ENCODE measurements at places on chromosomes 2 and 18. TPM values are rescaled to one million over a fixed set of nuclear protein-coding genes. Genes with fewer than 3 reads are reported as not detected.

DNA sequence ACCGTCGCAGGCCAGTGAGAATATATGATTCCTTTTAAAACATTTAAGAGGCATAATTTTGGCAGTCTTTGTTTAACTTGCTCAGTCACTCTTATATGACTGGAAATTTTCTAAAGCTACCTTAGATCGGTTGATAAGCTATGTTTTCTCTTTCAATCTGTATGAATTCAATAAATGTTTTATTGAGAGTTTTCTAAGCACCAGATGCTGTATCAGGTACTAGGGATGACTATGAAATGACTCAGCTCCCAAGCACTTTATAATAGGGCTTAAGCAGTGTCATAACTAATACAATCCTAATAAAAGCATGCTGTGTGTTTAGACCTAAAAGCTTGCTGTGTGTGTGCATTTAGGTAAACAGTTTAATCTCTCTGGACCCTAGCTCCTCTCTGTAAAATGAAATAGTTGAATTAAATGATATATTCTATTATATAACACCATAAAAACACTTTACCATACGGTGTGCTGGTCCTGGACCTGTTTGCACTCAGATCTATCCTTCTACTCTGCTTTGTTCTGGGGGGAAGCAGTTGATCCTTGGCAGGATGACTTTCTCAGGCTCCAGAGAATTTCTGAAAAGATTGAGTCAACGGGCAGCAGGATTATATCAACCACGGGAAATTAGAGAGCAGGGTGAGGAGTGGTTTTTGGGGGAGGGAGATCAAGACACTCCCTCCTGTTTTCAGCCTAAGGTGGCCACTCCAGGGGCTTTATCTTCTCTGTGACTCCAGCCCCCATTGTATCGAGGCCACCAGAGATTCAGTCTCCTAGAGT is 26.1 kb upstream of the SLC38A11 start:
- H3K4me3 ChIP-seq, result no peak overlapping the region
- no peaks in the 10 kb centered on the region for H3K27me3 ChIP-seq
- H3K4me1 ChIP-seq, result no peaks in the 10 kb centered on the region
- H3K36me3 ChIP-seq, result no peaks in the 10 kb centered on the region
- DNase-seq, result no peak

PDE1A gene
- polyA plus RNA-seq, result 6.3 TPM

DNA sequence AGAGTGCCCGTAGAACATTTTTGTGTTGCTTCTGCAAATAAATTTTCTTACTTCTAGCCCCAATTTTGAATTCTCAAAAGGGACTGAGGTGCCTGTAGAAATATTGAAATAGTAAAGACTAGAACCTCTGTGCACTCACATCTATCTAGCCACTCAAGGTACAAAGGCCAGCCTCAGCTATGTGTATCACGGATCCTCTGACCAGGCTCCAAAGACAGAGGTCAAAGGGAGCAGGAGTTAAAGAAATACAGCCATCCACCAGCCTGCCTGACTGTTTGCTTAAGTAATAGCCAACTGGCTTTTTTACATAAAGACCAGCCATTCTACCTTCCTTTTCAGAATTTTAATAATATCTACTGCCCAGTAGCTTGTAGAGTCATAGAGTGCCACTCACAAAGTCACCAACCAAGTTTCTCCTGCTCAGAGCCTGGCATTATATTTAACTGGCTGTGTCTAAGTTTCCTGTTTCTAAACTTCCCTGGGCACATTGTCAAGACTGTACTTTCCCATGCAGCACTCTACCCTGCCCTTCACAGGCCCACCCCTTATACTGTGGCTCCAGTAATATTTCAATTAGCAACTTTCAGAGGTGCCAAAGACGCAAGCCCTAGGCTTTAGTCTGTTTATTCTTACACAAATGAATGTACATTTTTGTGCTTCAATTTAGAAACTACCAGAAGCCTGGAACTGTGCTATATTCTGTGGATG is 338.3 kb upstream of the NT5C1B start:
- H3K36me3 ChIP-seq, result no peaks in the 10 kb centered on the region
- H3K4me1 ChIP-seq, result no peaks in the 10 kb centered on the region
- no peak overlapping the region for H3K27ac ChIP-seq

GRCh38 chr2:168139852-168140251 is 107.5 kb downstream of the STK39 start:
- no peak for DNase-seq
- no peaks in the 10 kb centered on the region for H3K36me3 ChIP-seq
- no peaks in the 10 kb centered on the region for H3K27me3 ChIP-seq

- no peaks in the 10 kb centered on the region for H3K4me1 ChIP-seq
- H3K27me3 ChIP-seq, result no peaks in the 10 kb centered on the region
- no peak overlapping the region for H3K4me3 ChIP-seq
- no peak for DNase-seq
- H3K27ac ChIP-seq, result no peak overlapping the region
Measured at GRCh38 chr18:70005580-70005979, 57.9 kb upstream of the CD226 start.

GKN2 gene
- not detected for polyA plus RNA-seq

DNA sequence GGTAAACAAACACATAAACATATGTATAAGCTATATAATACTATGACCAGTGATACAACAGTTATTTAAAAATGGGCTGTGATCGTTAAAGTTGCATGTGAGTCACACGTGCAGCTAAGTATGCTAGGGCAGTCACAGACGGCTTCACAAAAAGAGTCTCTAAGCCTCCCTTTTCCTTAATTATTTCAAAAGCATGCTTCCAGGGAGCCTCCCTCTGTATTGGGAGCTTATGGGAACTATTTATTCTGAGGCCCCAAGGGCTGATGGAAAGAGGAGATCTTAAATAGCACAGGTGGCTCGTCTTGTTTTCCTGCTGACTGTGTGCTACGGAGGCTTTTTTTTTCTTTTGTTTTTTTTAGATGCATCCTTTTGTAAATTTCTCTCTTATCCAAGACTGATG is 94.3 kb downstream of the ADCYAP1 start:
- no peaks in the 10 kb centered on the region for H3K36me3 ChIP-seq
- peaks cover 4% of the 10 kb centered on the region for H3K4me1 ChIP-seq
- H3K27me3 ChIP-seq, result no peaks in the 10 kb centered on the region
- no peak overlapping the region for H3K27ac ChIP-seq
- H3K4me3 ChIP-seq, result no peak overlapping the region
- DNase-seq, result no peak

ANKRD30B gene
- 0.64 TPM for polyA plus RNA-seq

DNA sequence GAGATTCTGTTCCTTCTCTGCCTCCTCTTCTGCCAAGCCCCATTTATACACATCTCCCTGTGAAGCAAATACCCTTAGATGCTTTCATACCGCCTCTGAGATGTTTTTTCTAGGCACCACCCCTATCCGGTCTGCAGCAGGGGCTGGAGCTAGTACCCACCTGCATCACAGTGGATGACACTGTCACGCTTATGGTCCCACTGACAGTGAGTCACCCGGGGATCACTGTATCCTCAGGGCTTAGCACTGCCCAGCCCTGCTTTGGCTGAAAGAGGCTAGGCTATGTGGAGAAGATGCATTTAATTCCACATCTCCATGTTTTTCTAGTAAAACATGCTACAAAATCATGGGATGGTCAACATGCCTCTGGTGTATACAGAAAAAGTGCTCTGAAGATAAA is 9.9 kb downstream of the FABP1 start:
- DNase-seq, result no peak
- H3K36me3 ChIP-seq, result no peaks in the 10 kb centered on the region
- no peak overlapping the region for H3K27ac ChIP-seq
- no peaks in the 10 kb centered on the region for H3K4me1 ChIP-seq
- no peaks in the 10 kb centered on the region for H3K27me3 ChIP-seq
- no peak overlapping the region for H3K4me3 ChIP-seq

GRCh38 chr2:133389569-133389968 is 178.7 kb downstream of the NCKAP5 start:
- no peaks in the 10 kb centered on the region for H3K27me3 ChIP-seq
- H3K36me3 ChIP-seq, result no peaks in the 10 kb centered on the region
- H3K4me1 ChIP-seq, result no peaks in the 10 kb centered on the region

ADAM23 gene
- polyA plus RNA-seq, result 6.4 TPM

- no peaks in the 10 kb centered on the region for H3K36me3 ChIP-seq
- DNase-seq, result no peak
- no peaks in the 10 kb centered on the region for H3K4me1 ChIP-seq
- H3K27ac ChIP-seq, result no peak overlapping the region
Measured at GRCh38 chr2:239813261-239814115, 211.7 kb downstream of the NDUFA10 start.

AOX1 gene
- 127 TPM for polyA plus RNA-seq

CERKL gene
- polyA plus RNA-seq, result not detected

DNA sequence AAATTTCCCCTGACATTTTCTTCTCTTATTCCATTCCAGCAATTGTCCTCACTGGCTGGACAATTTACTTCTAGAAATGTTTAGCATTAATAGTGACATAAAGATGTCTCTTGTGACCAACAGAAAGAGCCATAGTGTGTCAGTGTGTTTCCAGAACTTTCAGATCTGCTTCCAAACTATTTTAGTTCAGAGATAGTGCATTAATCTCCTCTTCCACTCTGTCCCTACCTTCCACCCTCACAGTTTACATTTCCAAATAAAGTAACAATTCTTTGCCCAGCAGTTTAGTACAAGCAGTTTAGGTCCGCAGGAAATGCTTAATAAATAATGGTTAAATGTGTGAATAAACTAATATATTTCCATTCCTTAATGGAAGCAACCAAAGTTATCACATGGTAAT is 24.5 kb upstream of the RAPGEF4 start:
- no peaks in the 10 kb centered on the region for H3K36me3 ChIP-seq
- peaks cover 6% of the 10 kb centered on the region for H3K27me3 ChIP-seq
- H3K4me1 ChIP-seq, result no peaks in the 10 kb centered on the region
- H3K4me3 ChIP-seq, result no peak overlapping the region
- H3K27ac ChIP-seq, result no peak overlapping the region
- DNase-seq, result no peak

DNA sequence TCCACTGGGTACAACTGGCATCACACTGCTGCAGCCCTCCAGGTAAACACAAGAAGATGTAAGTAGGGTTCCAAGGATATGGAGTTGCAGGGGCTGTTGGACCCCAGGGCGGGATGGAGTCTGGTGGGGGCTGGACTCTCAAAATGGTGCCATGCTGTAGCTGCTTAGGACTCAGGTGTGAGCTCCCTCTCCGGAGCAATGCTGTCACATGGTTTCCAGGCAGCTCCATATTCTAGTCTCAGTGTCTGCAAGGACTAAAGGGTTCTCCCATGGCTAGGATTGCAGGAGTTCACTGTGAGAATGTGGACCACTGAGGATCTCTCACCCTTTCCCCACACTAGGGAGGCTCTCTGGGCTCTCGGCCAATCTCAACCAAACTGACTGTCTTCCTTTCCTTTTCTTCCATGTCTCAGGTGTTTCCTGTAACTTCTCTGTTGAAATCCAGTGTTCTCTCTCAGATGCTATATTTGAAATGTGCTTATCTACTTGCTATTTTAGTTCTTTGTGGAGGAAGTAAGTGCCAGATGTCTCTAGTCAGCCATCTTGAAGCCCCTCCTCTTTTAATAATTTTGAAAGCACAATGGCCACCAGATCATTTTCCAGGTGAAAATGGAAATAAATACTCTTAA is 57.6 kb downstream of the CCNT2 start:
- DNase-seq, result no peak
- no peak overlapping the region for H3K4me3 ChIP-seq

DNA sequence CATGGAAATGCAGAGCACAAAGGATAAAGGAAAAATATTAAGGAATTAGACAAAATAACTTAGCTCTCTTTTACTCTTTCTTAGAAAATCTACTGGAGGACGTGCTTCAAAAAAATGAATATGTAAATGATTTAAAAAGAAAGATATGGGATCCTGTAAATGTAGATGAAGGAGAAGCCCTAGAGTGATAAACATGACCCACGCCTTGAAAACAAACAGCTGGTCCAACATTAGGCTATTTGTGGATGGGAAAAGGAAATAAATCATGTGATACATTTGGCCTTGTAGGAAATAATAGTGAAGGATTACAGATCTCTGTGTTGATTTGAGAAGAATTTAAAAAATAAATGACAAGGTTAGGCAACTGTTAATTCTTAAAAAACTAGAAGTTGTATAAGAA is 492.1 kb upstream of the SLC39A10 start:
- no peak overlapping the region for H3K4me3 ChIP-seq
- no peaks in the 10 kb centered on the region for H3K27me3 ChIP-seq
- H3K4me1 ChIP-seq, result no peaks in the 10 kb centered on the region
- H3K27ac ChIP-seq, result no peak overlapping the region

GRCh38 chr2:210480079-210480478 is 3.5 kb upstream of the LANCL1 start:
- no peak overlapping the region for H3K4me3 ChIP-seq
- H3K36me3 ChIP-seq, result no peaks in the 10 kb centered on the region
- no peaks in the 10 kb centered on the region for H3K27me3 ChIP-seq
- peaks cover 10% of the 10 kb centered on the region for H3K4me1 ChIP-seq

RNF152 gene
- polyA plus RNA-seq, result 1.5 TPM

DNA sequence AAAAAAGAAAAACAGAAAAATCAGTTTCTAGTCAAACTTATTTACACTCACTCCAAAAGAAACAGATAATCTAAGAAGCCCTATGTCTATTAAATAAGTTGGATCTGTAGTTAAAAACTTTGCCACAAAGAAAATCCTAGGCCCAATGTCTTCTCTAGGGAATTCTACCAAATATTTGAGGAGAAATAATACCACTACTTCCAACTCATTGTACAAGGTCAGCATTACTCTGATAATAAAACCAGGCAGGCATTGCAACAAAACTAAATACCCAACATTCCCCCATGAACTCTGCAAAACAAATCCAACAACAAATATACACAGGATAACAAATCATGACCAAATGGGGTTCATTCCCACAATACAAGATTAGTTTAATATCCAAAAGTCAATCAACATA is 73.8 kb upstream of the ST8SIA5 start:
- no peak overlapping the region for H3K27ac ChIP-seq
- H3K36me3 ChIP-seq, result peaks cover 26% of the 10 kb centered on the region
- no peak overlapping the region for H3K4me3 ChIP-seq
- H3K27me3 ChIP-seq, result no peaks in the 10 kb centered on the region

DNA sequence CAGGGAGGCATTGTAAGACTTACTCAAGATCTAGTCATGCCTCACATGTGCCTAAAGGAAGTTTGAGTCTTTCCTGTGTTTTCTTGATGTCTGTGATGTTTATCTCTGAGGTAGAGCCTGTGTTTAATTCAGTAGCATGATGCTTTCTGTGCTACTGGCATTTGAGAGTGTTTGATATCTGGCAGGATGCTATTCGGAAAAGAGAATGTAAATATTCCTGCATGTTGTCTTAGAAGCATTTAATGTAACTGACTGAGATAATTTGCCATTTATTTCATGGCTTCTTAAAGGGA is 58.8 kb downstream of the GREB1L start:
- H3K4me3 ChIP-seq, result no peak overlapping the region
- no peak for DNase-seq
- H3K27me3 ChIP-seq, result no peaks in the 10 kb centered on the region
- no peaks in the 10 kb centered on the region for H3K36me3 ChIP-seq
- H3K4me1 ChIP-seq, result no peaks in the 10 kb centered on the region
- H3K27ac ChIP-seq, result no peak overlapping the region

DNA sequence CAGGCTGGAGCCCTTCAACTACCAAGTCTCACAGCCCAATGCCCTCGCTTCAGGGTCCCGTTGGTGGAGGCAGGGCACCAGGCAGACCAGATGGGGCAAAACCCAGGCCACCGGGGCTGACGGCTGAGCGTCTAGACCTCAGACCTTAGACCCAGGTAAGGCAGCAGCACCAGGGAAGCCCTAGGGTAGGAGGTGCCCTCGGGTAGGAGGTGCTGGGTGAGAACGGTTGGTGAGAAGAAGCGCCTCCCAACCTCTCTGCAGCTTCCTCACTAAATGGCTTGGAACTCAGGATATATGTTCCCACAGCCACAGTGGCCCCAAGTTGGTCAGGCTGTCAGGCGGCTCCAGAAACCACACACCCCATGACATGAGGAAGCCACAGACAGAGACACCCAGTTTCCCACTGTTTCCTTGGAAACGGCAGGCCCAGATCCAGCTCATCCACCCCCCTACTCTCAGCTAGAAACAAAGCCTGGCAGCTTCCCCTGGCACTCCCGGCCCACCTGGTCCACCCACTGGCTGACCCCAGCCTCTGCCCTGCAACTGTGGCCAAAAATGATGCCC is 13.1 kb upstream of the MLPH start:
- DNase-seq, result no peak
- H3K36me3 ChIP-seq, result no peaks in the 10 kb centered on the region
- peak overlapping the region; percentile 84 for H3K27ac ChIP-seq
